ENCODE measurements at places on chromosomes 11 and 22.

GRCh38 chr11:100066399-100066798 lies 620.7 kb upstream of the ARHGAP42 start:
- DNase-seq, result no peak

GRCh38 chr11:131638889-131639288 lies 268.5 kb downstream of the NTM start:
- DNase-seq, result no peak

GRCh38 chr11:19868281-19868821 lies 155.7 kb downstream of the NAV2 start:
- no peak for DNase-seq

GRCh38 chr11:33980897-33981296 lies 70.6 kb upstream of the CAPRIN1 start:
- no peak for DNase-seq

GRCh38 chr11:65858681-65859087 lies 704 bp upstream of the CFL1 start:
- no peak for DNase-seq

Measured in iPS DF 19.7 (cell line).